ENCODE measurements at places on chromosomes 12 and 14.

- DNase-seq = peak; percentile 20
Observed at GRCh38 chr14:59213368-59214315, 25.2 kb downstream of the DAAM1 start.

DNA sequence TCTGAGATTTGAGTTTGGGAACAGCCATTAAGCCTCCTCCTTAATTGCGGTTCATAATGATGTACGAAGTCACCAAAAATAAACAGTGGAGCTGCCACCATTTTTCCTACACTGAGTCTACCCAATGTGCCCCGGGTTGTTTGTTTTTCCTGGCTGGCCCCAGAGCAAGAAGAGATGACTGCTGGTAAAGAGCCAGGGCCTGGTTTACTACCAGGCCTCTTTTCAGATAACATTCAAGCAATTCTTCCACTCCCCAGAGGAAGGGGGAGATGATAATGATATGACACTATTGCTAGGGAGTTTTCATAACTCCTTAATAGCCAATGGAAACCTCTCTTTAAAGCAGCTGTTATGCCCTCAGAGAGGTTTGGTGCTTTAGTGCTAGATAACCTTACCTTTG lies 42.3 kb downstream of the BRAP start:
- no peak for DNase-seq

DNA sequence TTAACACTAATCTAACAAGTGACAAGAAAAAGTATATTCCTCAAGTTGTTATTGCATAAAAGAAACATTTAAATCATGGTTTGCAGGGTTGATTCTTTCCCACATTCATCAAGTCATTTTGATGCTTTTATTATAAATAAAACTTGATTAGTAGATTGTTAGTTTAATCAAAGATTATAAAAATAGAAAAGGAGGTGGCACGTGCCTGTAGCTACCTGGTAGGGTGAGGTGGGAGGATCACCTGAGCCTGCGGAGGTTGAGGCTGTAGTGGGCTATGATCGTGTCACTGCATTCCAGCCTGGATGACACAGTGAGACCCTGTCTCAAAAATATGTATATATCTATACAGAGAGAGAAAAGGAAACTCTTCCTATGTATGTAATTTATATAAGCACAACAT lies 433.2 kb upstream of the RGS6 start:
- DNase-seq = no peak

- no peak for DNase-seq
Observed at GRCh38 chr14:29857551-29857950, 70.1 kb downstream of the PRKD1 start.

DNA sequence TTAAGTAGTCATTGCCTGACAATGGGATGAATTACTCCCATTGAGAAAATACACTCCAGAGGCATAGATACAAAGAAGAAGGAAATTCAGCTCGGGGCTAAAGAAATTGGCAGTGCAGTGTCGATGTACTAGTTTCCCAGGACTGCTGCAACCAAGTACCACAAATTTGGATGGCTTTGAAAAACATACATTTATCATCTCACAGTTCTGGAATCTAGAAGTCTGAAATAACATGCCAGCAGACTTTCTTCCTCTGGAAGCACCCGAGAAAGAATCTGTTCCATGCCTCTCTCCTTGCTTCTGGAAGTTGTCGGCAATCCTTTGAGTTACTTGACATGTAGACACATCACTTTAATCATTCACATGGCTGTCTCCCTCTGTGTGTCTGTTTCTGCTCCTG lies 101.9 kb downstream of the TMTC3 start:
- DNase-seq = no peak

Measured in DMS79 treated with DMSO at 0.1 percent for 48 hours (cell line).